Thoracic aorta endothelial cell (primary cell): ENCODE measurements at places on chromosomes 5 and 9. TPM values are rescaled to one million over a fixed set of nuclear protein-coding genes. Genes with fewer than 3 reads are reported as not detected.

The GARIN3 gene
- total RNA-seq = not detected in 2 replicates

The ZFR gene
- 94.0 and 101 TPM in 2 replicates for total RNA-seq

The PCDHA3 gene
- total RNA-seq = 0.13 and 0.14 TPM in 2 replicates

The OBP2B gene
- total RNA-seq = not detected in 2 replicates

The TAF11L14 gene
- not detected in 2 replicates for total RNA-seq

The ADGRV1 gene
- under 0.01 and 0.50 TPM in 2 replicates for total RNA-seq

The RGMB gene
- total RNA-seq = 41.1 and 46.4 TPM in 2 replicates

The LCN2 gene
- not detected in 2 replicates for total RNA-seq
